ENCODE measurements at places on chromosomes 2 and 18.

GRCh38 chr18:80124131-80124530, 15.1 kb downstream of the ADNP2 start:
- DNase-seq: no peak

- no peak for DNase-seq
These were observed 532.9 kb upstream of the CRIM1 start for GRCh38 chr2:35822716-35823115.

DNA sequence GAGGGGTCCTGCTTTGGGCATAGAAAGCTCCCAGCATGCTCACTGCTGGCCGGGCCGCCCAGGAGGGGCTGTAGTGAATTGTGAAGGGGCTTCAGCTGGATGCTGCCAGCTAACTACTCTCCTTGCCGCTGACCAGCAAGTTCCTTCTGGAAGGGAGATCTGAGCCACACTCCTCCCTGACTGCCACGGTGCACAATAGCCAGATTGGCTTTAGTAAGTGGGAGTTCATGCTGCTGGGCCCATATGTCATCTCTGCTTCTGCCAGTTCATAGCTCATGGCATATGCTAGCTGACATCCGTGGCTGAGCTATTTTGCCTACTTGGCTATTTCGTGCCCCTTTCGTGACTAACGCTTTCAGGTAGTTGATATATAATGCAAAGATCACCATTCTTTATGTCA, 51.6 kb upstream of the ROCK2 start:
- no peak for DNase-seq

DNA sequence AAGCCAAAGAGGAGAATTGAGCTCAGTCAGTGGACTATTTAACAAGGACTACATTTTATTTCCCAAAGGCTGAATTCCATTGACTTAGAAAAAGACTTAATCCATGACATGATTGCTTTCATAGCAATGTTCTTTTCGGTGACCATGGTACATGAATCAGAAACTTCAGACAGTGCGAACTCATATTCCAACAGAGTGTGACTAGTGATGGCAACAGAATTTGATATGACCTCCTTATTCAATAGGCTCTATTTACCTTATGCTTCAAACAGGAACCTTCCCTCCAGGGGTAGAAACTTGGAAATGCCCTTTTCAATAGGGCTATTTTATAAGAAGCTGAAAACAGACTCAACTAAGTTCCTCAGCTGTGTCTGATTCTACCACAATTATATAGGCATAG, 191.9 kb downstream of the RND3 start:
- no peak for DNase-seq

- DNase-seq: no peak
These were observed 472.8 kb downstream of the DCC start for GRCh38 chr18:52812834-52813233.
